Panc1 (cell line): ENCODE measurements at places on chromosomes 6 and 20. TPM values are rescaled to one million over a fixed set of nuclear protein-coding genes. Genes with fewer than 3 reads are reported as not detected.

Gene KCNG1
- total RNA-seq: 7.4 TPM

Gene RWDD2A
- total RNA-seq: 3.4 TPM

Gene PNPLA1
- not detected for total RNA-seq

Gene OR2H1
- not detected for total RNA-seq

Gene EDN3
- not detected for total RNA-seq

Gene CDH26
- total RNA-seq: 0.46 TPM

Gene VPS52
- total RNA-seq: 77.7 TPM

Gene RAMACL
- 0.13 TPM for total RNA-seq

Gene HSD17B8
- total RNA-seq: 7.4 TPM
